ENCODE measurements at places on chromosomes 1 and 21.

- DNase-seq = no peak
Measured at GRCh38 chr1:53501065-53502005, 42.1 kb downstream of the DMRTB1 start.

- no peak for DNase-seq
Measured at GRCh38 chr1:198825254-198825653, 186.4 kb downstream of the PTPRC start.

GRCh38 chr1:195238313-195238712 lies 1369.9 kb downstream of the KCNT2 start:
- no peak for DNase-seq

DNA sequence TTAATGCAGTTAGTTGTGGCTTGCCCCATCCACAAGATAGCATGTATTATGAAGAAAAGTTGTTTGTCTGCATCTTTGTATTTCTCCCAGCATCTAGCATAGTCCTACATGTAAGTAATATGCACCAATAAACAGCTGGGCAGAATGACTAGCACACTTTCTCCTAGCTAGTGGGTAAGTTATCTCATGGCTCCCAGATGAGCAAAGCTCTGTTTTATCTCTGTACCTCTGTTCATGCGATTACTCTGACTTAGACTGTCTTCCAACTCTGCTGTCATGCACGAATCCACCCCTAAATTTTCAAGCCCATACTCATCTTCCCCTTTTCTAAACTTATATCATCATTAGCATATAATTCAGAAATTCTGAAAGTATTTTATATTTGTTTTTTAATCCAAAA lies 37.5 kb upstream of the KCTD3 start:
- DNase-seq = no peak

DNA sequence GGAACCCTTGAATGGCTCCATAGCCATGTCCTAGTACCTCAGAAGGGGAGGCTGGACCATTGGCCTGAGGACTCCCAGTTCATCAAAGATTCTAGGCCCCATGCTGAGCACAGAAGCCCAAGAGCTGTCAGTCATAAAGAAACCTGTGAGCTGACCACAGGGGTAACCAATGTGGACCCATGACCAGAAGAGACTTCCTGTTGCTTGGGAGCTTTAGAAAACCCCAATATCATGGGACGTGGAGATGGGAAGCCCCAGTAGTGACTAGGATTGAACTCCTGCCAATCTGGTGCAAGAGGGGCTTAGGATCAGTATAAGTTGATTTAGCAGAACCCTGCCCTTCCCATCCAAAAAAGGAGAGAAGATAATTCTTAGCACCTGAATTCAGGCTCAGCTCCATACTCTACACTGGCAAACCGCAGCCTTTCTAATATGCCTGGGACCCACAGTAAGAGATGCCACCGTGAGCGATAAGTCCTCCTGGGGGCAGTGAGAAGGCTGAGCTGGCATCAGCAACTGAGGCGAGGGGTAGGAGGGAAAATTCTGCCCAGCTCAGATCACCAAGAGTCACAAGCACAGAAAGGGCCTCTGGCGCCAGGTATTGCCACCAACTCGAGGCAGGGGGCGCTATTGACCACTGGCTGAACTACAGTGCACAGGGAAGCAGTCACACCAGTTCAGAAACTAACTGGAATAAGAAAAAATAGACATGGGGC lies 108.9 kb downstream of the CAPN8 start:
- peak; percentile 44 for DNase-seq

- no peak for DNase-seq
Measured at GRCh38 chr1:181149326-181150125, 61.0 kb downstream of the IER5 start.

- DNase-seq = no peak
Measured at GRCh38 chr1:155188268-155188667, 14.6 kb downstream of the TRIM46 start.

DNA sequence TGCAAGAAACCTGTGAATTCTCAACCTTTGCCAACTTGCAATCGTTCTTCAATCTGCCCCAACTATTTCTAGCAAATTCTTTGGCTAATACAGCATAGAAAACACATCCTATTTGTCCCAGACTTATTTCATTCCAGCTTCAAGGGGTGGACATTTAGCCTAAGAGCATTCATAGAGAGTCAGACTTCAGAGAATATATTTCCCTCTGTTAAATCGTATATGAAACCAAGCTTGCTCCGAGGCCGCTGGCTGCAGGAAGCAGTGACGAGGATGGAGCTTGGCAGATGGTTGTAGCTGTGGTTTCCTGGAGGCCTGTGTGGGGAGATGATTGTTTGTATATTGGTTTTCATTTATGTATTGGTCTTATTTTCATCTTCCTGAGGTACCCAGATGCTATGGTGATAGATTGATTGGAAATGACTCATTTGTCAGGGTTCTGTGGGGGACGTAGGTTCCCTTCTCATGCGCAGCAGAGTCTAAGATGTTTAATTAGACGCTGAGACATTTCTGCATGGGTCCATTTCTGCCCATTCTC lies 26.1 kb downstream of the MAN1C1 start:
- DNase-seq = no peak

Measured in GM12892 (cell line).